Naive thymus-derived CD4-positive, alpha-beta T cell (primary cell): ENCODE measurements at places on chromosomes 4 and X. TPM values are rescaled to one million over a fixed set of nuclear protein-coding genes. Genes with fewer than 3 reads are reported as not detected.
A peak's percentile ranks its signal among the peaks of the same experiment; 100 is the strongest.

The PRDM5 gene
- total RNA-seq: 0.89 TPM

DNA sequence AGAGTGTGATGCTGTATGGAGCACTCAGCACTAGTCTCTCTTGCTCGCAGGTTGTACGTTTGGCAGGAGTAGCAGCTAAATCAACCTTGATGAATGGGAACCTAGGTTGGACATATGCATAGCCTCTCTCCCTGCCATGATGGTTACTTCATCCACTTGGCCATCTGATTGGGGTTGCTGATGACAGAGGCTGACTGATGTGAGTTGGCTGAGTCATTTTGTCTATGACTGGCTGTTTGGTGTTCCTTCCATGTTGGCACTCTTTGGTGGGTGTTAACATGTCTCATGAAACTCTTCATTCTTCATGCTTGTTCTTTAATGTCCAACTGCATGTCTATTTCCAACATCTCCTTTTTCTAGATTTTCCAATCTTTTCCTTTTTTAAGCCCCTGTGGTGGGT is 31.6 kb upstream of the SPARCL1 start:
- H3K36me3 ChIP-seq: no peaks in the 10 kb centered on the region
- no peaks in the 10 kb centered on the region for H3K27me3 ChIP-seq
- peaks cover 15% of the 10 kb centered on the region for H3K4me1 ChIP-seq

The NXF2 gene
- not detected in 2 replicates for total RNA-seq

The STARD8 gene
- total RNA-seq: 0.62 TPM

DNA sequence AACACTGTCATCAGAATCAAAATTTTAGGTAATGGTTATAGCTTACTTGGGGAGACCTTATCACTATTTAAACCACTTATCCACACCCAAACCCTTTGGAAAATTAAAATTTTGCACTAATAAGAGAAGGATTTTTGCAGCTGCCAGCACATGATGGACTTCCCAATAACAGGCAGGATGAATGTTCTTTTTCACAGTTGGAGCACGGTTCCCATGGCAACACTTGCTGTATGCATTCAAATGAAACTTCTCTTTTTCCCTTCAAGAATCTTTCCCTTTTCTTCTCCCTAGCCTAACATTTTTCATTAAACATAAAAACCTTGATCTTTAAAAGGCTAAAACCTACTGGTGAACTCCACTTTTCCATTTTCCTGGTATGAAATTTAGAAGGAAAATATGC is 768.2 kb downstream of the KCTD8 start:
- H3K4me3 ChIP-seq: no peak overlapping the region
- DNase-seq: no peak
- no peaks in the 10 kb centered on the region for H3K4me1 ChIP-seq
- H3K36me3 ChIP-seq: no peaks in the 10 kb centered on the region
- no peak overlapping the region for H3K27ac ChIP-seq
- H3K27me3 ChIP-seq: no peaks in the 10 kb centered on the region

The FREM3 gene
- 0.61 TPM for total RNA-seq

- DNase-seq: no peak
- no peak overlapping the region for H3K27ac ChIP-seq
- no peaks in the 10 kb centered on the region for H3K27me3 ChIP-seq
- H3K4me3 ChIP-seq: no peak overlapping the region
- H3K36me3 ChIP-seq: no peaks in the 10 kb centered on the region
- H3K4me1 ChIP-seq: no peaks in the 10 kb centered on the region
Observed at GRCh38 chr4:141121101-141121500, 12.2 kb downstream of the RNF150 start.

DNA sequence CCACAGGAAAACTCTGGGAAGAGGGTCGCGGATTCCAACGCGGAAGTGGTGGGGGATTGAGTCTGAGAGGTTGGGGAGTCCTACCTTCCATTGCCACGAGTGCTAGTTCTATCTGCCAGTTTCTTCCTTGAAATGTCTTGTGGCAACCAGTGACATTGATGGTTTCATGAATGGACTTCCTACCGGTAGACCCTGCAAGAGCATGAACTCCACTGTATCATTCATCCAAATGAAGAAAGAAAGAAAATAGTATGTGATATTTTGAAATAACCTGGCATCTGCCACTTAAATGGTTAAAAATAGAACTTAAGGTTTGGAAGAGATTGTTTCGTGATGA is 1.1 kb upstream of the SLC10A7 start:
- no peaks in the 10 kb centered on the region for H3K27me3 ChIP-seq
- DNase-seq: peak; percentile 42
- H3K27ac ChIP-seq: peak overlapping the region; percentile 85
